ENCODE measurements at places on chromosomes 7 and 10.
A peak's percentile ranks its signal among the peaks of the same experiment; 100 is the strongest.

DNA sequence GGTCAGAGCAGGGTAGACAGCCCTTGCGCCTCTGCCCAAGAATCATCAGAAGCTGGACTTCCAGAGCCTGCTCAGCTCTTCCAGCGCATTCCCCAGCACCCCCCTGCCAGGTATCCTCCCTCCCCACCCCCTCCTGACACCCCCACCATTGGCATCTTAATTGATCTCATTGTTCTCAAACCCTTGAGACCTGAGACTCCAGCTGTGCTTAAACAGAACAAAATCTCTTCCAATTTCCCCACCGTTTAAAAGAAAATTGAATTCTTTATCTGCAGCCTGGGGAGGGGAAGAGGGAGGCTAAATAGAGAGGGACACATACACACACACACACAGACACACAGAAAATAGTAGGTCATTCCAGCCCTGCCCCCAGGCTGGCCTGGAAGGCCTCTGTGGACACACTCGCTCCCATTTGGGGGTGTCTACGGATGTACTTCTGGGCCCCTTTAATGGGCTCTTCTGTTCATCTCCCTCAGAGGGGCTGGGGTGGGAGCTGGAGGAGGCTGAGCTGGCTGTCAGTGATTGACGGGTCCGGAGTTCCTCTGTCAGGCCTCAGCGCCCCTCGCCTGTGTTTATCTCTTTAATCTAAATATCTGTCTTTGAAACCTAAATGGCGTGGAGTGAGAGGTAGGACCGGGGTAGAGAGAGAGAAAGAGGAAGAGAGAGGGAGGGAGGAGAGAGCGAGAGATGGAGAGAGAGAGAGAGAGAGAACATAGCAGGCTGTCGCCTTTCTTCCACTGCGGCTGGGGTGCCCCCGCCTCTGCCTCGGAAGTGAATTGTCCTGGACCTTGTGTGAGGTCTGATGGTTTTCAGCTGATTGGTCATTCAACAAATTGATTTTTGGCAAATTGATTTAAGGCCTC lies 61.7 kb downstream of the C10orf105 start:
- no peak for DNase-seq

- DNase-seq: no peak
Observed at GRCh38 chr10:93573051-93573909, 6.8 kb downstream of the FFAR4 start.

DNA sequence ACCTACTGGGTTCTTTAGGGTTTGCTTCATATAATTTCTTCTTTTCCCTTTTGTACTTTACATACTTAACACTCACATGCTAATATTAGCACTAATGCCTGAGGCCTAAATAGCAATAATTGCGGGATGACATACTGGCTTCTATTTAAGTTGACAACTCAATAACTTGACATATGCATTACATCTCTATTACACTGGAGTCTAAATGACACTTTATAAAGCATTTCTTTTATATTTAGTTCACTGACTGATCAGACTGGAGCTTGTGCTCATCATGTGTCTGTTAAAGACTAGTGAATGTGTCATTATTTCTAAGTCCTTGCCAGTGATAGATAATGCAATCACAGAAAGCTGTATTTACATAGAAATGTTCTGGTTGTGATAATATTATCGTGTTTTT lies 472.1 kb upstream of the SEMA3A start:
- no peak for DNase-seq

GRCh38 chr7:95467912-95468607 lies 17.7 kb upstream of the ASB4 start:
- DNase-seq: no peak

- no peak for DNase-seq
Observed at GRCh38 chr10:15542817-15543216, 171.7 kb upstream of the FAM171A1 start.

DNA sequence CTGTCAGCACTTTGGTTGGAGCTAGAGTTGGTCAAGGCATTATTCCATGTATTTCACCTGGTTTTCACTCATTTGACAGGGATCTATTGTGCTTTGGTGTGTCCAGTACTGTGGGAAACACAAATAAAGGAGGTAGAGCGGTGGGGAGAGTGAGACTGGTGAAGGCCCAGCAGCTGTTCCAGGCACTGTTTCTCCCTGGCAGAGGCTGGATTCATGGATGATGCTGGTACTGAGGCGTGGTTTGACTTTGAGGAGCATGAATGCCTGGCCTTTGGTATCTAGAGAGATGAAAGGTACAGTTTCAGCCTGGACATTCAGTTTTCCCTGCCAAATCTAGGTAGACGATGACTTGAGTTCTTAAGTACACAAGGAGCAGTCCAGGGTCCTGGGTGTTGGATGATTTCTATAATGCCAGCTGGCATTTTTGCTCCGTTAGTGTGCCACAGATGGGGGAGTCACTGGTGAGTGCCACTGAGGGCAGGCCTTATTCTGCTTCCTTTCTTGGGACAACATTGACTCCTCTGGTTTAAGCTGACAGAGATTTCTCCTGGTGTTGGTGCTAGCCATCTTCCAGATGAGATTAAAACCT lies 162.2 kb upstream of the BMPER start:
- no peak for DNase-seq

DNA sequence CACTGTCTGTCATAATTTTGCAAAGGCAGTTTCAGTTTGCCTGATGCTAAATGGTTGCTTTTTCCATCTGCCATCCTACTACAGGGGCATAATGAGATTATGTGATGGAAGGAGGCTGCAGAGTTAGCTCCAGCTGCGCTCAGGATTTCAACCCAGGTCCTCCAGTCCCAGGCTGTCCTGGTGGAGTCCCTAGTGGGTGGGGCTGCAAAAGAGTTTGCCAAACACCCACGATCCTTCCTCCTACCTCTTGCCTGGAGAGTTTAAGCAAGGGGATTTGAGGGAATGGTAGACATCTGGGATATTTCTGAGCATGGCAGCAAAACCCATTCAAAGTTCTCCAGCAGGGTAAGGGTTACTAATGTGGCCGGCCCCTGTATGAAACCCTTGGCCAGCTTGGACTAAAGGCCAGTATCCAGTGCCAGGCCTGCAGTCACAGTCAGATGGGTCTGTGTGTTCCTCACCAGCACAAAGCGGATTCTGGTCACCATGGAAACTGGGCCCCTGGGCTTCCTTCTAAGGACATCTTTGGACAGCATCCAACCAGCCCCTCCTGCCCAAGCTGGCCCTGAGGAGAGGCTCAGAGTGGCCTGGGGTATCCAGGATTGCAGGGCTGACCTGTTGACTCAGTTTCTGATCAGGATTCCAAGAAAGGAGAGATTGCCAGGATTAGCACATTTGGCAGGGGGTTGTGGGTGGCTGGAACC lies 42.7 kb upstream of the CHST3 start:
- DNase-seq: peak; percentile 97

DNA sequence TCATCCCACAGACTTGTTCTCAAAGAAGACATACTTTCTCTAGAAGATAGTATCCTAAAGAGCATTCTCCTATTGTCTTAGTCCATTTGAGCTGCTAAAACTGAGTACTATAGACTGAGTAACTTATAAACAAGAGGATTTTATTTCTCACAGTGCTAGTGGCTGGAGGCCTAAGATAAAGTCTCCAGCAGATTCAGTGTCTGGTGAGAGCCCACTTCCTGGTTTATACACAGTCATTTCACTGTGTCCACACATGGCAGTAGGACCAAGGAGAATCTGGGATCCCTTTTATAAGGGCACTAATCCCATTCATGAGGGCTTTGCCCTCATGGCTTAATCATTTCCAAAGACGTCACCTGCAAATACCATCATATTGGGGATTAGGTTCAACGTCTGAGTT lies 68.7 kb downstream of the LRRC17 start:
- DNase-seq: no peak

- DNase-seq: no peak
Observed at GRCh38 chr10:99280472-99280871, 44.8 kb upstream of the HPSE2 start.

- DNase-seq: no peak
Observed at GRCh38 chr10:63574011-63574410, 52.8 kb downstream of the REEP3 start.

All from spinal cord (tissue), 10 donors.